ENCODE measurements at places on chromosomes 7 and 10. TPM values are rescaled to one million over a fixed set of nuclear protein-coding genes. Genes with fewer than 3 reads are reported as not detected.
A peak's percentile ranks its signal among the peaks of the same experiment; 100 is the strongest.

DNA sequence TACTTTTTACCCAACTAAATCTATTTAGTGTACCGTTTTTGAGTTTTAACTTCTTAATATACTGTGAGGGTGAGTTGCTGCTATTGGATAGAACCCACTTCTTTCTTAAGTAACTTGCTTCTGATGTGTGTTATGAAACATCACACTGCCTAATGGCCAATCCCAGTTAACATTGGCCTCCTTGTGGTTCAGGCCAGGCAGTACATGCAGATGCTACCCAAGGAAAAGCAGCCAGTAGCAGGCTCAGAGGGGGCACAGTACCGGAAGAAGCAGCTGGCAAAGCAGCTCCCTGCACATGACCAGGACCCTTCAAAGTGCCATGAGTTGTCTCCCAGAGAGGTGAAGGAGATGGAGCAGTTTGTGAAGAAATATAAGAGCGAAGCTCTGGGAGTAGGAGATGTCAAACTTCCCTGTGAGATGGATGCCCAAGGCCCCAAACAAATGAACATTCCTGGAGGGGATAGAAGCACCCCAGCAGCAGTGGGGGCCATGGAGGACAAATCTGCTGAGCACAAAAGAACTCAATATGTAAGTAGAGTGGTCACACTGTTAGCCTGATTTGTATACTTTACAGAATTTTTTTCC, 39.7 kb downstream of the TES start:
- H3K36me3 ChIP-seq = peaks cover 8% of the 10 kb centered on the region
- H3K27me3 ChIP-seq = no peaks in the 10 kb centered on the region
- no peaks in the 10 kb centered on the region for H3K4me1 ChIP-seq
- DNase-seq = peak; percentile 62

DNA sequence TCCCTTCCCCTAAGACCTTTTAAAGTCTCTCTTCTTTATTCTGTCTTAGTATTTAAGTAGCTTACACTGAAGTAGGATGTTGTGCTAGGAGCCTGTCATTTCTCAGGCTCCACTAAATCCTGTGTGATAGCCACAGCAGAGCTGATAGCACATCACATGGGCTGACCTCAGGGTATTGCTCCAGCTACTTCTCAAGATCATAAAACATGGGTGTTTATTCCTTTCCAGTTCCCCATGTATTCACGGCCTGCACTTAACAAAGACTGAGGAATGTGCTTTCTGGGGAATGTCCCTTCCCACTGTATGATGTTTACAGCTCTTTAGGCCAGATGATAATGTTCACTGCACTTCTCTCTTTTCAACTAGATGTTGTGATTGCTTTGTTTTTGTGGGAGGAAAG, 1086.8 kb downstream of the KCNMA1 start:
- H3K4me3 ChIP-seq = no peak overlapping the region
- no peak overlapping the region for H3K27ac ChIP-seq
- H3K4me1 ChIP-seq = no peaks in the 10 kb centered on the region
- H3K27me3 ChIP-seq = peaks cover 7% of the 10 kb centered on the region
- no peaks in the 10 kb centered on the region for H3K36me3 ChIP-seq

DNA sequence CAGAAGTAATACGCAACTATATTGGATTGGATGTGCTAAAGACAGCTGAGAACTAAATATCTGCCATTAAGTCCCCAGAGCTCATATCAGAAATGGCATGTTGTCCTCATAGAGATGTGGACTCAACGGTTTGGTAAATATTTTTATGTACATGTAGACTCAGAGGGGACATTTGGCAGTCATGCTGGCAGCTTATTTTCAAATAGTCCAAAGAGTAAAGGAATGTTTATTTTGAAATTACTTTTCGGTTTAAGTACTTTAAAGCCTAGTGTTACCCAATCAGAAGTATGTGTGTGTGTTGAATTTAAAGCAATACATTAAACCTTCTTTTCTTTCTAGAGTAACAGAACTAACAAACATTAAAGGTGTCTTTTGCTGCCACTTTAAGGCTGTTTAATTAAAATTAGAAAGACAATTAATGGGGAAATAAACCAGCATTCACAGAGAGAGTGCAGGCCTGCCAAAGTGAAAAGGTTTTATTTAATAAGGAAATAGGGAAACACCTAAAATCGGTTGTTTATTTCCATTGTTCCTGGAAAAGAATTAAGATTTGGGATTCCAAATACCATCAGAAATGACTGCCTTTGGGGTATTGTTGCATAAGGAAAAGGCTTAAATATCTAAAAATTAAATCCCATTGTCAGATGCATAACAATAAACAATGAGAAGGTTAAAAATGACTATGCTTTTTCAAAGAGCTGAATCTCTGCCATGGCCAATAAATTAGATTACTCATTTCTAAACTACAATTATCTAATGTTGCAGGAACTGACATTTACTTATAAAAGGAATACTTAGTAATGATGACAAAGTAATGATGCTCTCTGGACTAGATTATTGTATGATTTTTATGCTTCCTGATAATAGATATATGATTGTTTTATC, 113.4 kb upstream of the AHR start:
- peak overlapping the region; percentile 45 for H3K27ac ChIP-seq
- H3K36me3 ChIP-seq = no peaks in the 10 kb centered on the region
- no peak overlapping the region for H3K4me3 ChIP-seq
- H3K27me3 ChIP-seq = no peaks in the 10 kb centered on the region

- no peak overlapping the region for H3K27ac ChIP-seq
- no peak overlapping the region for H3K4me3 ChIP-seq
- H3K4me1 ChIP-seq = no peaks in the 10 kb centered on the region
- H3K27me3 ChIP-seq = no peaks in the 10 kb centered on the region
- no peak for DNase-seq
- H3K36me3 ChIP-seq = no peaks in the 10 kb centered on the region
Observed at GRCh38 chr7:86598311-86598710, 45.4 kb upstream of the GRM3 start.

DNA sequence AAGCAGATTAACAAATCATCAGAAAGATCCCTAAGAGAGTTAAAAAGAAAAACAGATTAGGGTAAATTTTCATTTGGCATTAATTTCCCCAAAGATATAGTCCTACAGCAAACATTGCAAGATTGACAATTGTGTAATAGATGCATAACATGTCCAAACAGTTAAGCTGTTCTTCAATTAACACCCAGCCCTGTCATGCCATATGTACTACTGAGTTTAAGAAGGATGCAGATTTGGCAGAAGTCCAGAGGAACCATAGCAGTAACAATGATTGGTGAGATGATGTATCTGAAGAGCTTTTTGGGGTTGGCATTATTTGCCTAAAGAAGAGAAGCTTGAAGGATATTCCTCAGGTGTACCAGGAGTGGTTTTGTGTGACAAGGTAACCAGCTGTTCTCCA, 287.6 kb downstream of the LRMDA start:
- no peak for DNase-seq
- no peak overlapping the region for H3K27ac ChIP-seq
- peaks cover 24% of the 10 kb centered on the region for H3K27me3 ChIP-seq
- H3K4me1 ChIP-seq = no peaks in the 10 kb centered on the region
- H3K4me3 ChIP-seq = no peak overlapping the region

GRCh38 chr7:30659312-30659711, 22.9 kb downstream of the CRHR2 start:
- peak; percentile 18 for DNase-seq
- no peak overlapping the region for H3K27ac ChIP-seq
- no peaks in the 10 kb centered on the region for H3K36me3 ChIP-seq
- 0 out of 2 replicates have a peak, but pooled peaks cover 12% of the 10 kb centered on the region for H3K27me3 ChIP-seq
- H3K4me3 ChIP-seq = no peak overlapping the region

DNA sequence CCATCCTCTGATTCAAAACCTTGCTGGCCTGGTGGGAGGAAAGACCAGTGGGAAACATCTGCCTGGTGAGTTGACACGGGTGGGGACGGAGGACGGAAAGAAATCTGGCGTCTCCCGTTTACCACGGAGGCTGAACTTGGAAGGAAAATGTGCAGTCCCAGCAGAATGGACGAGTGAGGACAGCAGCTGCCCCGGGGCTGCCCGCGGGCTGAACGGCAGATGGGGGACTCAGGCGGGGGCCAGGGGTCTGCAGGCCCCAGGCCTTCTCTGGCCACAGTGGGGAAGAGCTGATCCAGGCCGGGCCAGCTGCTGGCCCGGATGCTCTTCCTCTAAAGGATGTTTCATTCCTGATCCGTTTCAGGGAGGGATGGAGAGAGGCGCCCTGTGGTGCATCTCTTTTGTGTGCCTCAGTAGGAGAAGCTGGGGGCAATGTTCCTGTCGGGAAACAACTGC, 147.5 kb upstream of the CHST15 start:
- H3K4me1 ChIP-seq = no peaks in the 10 kb centered on the region
- no peak overlapping the region for H3K4me3 ChIP-seq
- DNase-seq = no peak
- no peak overlapping the region for H3K27ac ChIP-seq
- no peaks in the 10 kb centered on the region for H3K27me3 ChIP-seq
- no peaks in the 10 kb centered on the region for H3K36me3 ChIP-seq

- no peaks in the 10 kb centered on the region for H3K36me3 ChIP-seq
- no peaks in the 10 kb centered on the region for H3K27me3 ChIP-seq
- no peaks in the 10 kb centered on the region for H3K4me1 ChIP-seq
- no peak for DNase-seq
Observed at GRCh38 chr10:131934769-131935168, 34.0 kb downstream of the PPP2R2D start.

DNA sequence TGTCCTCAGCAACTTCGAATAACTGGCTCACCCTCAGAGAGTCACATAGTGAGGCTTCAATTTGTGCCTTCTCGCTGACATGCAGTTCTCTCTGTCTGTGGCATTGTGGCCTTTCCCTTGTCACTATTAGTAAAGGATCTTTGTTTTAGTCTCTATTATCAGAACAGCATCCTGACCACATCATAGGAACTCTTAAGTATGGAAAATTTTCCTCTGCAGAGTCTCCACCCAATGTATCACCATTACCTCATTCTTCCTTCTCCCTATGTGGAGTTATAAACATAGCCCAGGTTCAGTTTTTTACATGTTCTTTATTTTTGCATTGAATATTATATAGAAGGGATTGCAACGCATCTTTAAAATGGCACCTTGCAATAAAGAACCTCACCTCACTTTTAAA, 112.9 kb downstream of the FAM107B start:
- peaks cover 24% of the 10 kb centered on the region for H3K4me1 ChIP-seq
- no peaks in the 10 kb centered on the region for H3K27me3 ChIP-seq
- no peak overlapping the region for H3K4me3 ChIP-seq
- DNase-seq = peak; percentile 9
- no peaks in the 10 kb centered on the region for H3K36me3 ChIP-seq

DNA sequence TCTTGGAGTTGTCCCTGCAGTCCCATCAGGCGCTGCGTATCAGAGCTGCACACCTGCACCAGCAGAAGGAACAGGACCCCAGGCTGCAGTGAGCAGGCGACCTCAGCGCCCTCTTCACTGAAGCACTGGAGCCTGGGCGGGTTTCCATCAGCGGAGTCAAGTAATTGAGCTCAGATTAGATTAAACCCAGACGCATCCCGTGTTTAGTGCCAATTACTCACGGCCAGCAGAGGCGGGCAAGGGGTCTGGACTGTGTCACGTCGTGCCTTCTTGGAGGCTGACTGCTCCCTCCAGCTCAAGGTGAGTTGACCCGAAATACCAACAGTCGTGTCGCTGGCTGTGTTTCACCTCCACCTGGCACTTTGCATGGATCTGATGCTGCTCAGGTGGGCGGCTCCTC, 123.6 kb downstream of the CXCL12 start:
- no peak overlapping the region for H3K4me3 ChIP-seq
- H3K27ac ChIP-seq = peak overlapping the region; percentile 88
- no peaks in the 10 kb centered on the region for H3K36me3 ChIP-seq
- H3K4me1 ChIP-seq = peaks cover 35% of the 10 kb centered on the region
- H3K27me3 ChIP-seq = no peaks in the 10 kb centered on the region

DNA sequence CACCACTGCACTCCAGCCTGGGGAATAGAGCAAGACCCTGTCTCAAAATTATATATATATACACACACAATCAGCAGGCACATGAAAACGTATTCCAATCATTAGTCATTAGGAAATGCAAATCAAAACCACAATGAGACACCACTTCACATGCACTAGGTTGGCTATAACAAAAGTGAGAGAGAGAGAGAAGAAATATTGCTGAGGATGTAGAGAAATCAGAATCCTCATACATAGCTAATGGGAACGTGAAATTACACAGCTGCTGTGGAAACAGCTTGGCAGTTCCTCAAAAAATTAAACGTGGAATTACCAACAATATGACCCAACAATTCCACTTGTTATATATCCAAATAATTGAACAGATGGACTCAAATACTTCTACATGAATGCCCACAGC, 43.3 kb upstream of the CNNM1 start:
- no peaks in the 10 kb centered on the region for H3K36me3 ChIP-seq
- no peaks in the 10 kb centered on the region for H3K27me3 ChIP-seq
- DNase-seq = peak; percentile 44
- no peak overlapping the region for H3K4me3 ChIP-seq

DNA sequence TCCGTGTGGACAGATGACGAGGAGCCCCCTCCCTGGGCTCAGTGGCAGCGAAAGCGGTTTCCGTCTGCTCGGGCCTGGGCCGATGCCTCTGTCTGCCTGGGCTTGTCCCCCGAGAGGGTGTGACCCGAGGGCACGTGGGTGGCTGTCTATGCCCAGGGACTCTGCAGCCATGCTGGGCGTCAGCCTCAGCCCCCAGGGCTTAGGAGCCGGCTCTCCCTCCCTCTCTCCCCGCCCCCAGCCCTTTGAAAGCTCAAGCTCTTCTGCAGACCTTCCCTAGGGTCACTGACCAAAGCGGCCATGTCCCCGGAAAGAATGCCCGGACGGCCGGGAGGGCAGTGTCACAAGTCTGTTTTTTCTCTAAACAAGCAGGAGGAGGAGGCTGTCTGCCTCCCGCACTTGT, 7.1 kb downstream of the MICALL2 start:
- DNase-seq = no peak
- H3K36me3 ChIP-seq = no peaks in the 10 kb centered on the region
- H3K4me1 ChIP-seq = no peaks in the 10 kb centered on the region
- H3K27ac ChIP-seq = no peak overlapping the region

DNA sequence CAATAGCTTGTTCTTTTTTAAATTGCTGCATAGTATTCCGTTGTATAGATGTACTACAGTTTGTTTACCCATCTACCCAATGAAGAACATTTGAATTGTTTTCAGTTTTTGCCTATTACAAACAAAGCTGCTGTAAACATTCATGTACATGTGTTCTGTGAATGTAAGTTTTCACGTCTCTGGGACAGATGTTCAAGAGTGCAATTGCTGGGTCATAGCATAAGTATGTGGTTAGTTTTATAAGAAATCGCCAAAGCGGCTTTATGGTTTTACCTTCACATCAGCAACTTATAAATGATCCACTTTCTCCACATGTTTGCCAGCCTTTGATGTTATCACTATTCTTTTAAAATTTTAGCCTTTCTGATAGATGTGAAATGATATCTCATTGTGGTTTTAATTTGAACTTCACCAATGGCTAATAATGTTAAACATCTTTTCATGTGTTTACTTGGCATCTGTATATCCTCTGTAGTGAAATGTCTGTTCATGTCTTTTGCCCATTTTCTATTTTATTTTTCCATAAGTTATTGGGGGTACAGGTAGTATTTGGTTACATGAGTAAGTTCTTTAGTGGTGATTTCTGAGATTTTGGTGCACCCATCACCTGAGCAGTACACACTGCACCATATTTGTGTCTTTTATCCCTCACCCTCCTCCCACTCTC, 73.5 kb downstream of the TBXAS1 start:
- H3K4me3 ChIP-seq = no peak overlapping the region
- no peaks in the 10 kb centered on the region for H3K27me3 ChIP-seq
- no peaks in the 10 kb centered on the region for H3K4me1 ChIP-seq
- no peaks in the 10 kb centered on the region for H3K36me3 ChIP-seq
- no peak for DNase-seq

ADAM8 gene
- total RNA-seq = 0.25 TPM

SRI gene
- total RNA-seq = 59.3 TPM

ARMC3 gene
- total RNA-seq = not detected

NKX2-3 gene
- not detected for total RNA-seq
